H1 (cell line): ENCODE measurements at places on chromosomes 5 and 9. TPM values are rescaled to one million over a fixed set of nuclear protein-coding genes. Genes with fewer than 3 reads are reported as not detected.

CAMLG gene
- 42.0 and 42.8 TPM in 2 replicates for total RNA-seq

GRCh38 chr5:58503390-58504046, 12.3 kb downstream of the GAPT start:
- DNase-seq: no peak

GRCh38 chr5:1640421-1640881, 116.7 kb upstream of the LPCAT1 start:
- no peak for DNase-seq

ZNF354C gene
- total RNA-seq: 2.3 and 2.6 TPM in 2 replicates

GRCh38 chr5:79697222-79698170, 7.9 kb downstream of the CMYA5 start:
- DNase-seq: no peak

HAPLN1 gene
- total RNA-seq: 1.3 and 2.1 TPM in 2 replicates

DNA sequence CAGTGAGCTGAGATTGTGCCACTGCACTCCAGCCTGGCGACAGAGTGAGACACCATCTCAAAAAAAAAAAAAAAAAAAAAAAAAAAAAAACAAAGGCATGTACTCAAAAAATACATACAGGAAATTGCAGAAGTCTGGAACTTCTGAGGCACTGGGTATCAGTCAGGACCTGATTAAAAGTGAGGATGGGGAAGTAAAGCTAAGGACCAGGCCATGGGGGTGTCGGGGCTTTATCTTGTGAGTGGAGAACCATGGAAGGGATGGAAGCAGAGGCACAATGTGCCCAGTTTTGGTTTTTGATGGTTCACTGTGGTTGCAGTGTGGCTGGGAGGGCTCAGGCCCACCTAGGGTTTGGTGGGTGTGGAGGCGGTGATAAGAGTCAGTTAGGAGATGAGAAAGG, 212.7 kb upstream of the PIK3R1 start:
- DNase-seq: no peak

GRCh38 chr5:88876714-88877113, 6.3 kb downstream of the MEF2C start:
- DNase-seq: no peak

- DNase-seq: peak; percentile 3
Observed at GRCh38 chr5:146620669-146621051, 104.7 kb upstream of the GPR151 start.

GRCh38 chr9:68609901-68610415, 69.3 kb upstream of the TMEM252 start:
- DNase-seq: no peak

DNA sequence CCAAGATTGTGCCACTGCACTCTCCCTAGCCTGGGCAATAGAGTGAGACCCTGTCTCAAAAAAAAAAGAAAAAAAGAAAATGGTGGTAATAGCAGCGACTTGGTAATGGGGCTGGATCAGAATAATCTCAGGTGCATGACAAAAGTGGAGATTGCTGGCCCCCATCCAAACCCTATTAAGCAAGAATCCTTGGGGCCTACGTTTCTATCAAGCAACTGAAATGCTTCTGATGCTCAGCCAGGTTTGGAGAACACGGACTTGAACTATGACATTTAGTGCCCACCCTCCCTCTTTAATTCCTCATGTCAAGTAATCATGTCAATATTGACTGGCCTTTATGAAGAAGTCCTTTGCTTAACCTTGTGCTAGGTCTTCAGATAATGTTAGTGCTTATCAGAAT, 6.6 kb downstream of the C5orf52 start:
- no peak for DNase-seq

DNA sequence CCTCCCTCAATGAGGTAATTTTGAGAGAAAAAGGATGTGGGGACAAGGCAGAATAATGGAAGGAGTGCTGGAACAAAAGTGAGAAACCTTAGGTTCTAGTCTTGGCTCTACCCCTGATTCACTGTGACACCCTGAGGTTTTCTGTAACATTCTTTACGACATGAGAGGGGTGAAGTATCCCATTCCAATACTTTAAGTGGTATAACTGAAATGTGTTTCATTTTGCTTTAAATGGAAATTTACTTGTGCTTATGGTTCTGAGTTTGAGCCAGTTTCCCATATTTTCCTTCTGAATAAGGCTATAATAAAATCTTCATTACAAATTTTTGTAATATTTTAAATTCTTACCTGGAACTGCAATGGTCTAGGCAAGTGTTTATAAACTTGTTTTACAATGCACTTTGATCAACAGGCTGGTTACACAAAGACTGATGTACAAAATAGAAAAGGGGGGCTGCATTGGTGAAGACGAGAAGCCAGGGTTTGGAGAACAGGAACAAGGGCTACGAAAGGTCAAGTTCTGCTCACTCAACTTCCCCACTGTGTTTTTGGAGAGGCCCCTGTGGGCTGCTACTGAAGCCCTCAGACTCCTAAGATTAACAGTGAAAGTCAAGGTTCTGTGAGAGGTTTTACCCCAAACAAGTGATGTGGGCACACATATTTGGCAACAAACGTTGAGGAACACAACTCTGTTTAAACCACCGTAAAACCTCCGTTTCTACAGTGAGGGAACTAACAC, 171.9 kb upstream of the ELL2 start:
- DNase-seq: no peak

LMX1B gene
- total RNA-seq: 0.37 and 0.52 TPM in 2 replicates

- no peak for DNase-seq
Observed at GRCh38 chr5:34042321-34042720, 692 bp downstream of the C1QTNF3 start.

- no peak for DNase-seq
Observed at GRCh38 chr9:132597073-132597775, 14.8 kb downstream of the BARHL1 start.

LAMC3 gene
- 12.3 and 13.2 TPM in 2 replicates for total RNA-seq

PHYHD1 gene
- 14.1 and 18.1 TPM in 2 replicates for total RNA-seq
